Right atrium auricular region (tissue), 2 donors: ENCODE measurements at places on chromosomes 16 and 17. TPM values are rescaled to one million over a fixed set of nuclear protein-coding genes. Genes with fewer than 3 reads are reported as not detected.

- no peaks in the 10 kb centered on the region for H3K36me3 ChIP-seq
- DNase-seq = no peak
- peaks cover 8% of the 10 kb centered on the region for H3K4me1 ChIP-seq
- no peak overlapping the region for H3K27ac ChIP-seq
- no peak overlapping the region for H3K4me3 ChIP-seq
These were observed 40.7 kb downstream of the TMEM186 start for GRCh38 chr16:8756755-8757154.

The SLC7A5 gene
- 5.8 TPM for total RNA-seq

The SNX20 gene
- total RNA-seq = 0.89 TPM

DNA sequence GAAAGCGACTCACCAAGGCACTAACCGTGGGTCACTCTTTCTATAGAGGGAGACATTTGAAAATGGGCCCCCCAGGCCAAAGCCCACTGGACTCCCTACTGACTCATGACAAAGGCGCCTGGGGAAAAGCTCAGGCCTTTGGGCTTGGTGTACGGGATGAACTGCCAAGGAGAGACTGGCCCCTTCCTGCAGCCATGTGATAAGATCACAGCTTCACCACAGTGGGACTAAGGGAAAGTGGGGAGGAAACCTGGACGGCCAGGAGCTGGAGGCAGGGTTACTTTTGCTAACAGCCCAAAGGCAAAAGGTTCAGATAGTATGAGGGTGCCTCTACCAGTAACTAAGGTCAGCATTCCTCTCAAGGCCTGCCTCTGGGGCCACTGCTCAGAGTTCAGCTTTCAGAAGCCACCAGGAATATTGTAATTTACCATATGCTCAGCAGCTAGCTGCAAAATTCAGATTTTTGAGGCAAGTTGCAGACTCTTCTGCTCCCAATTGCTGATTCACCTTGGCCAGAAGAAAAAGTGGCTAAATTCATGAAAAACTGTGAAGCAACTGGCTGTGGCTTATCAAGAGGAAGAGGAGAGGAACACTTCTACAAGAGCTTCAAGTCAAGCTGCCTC lies 37.1 kb upstream of the SLC25A19 start:
- peak overlapping the region; percentile 34 for H3K27ac ChIP-seq
- H3K36me3 ChIP-seq = peaks cover 17% of the 10 kb centered on the region

DNA sequence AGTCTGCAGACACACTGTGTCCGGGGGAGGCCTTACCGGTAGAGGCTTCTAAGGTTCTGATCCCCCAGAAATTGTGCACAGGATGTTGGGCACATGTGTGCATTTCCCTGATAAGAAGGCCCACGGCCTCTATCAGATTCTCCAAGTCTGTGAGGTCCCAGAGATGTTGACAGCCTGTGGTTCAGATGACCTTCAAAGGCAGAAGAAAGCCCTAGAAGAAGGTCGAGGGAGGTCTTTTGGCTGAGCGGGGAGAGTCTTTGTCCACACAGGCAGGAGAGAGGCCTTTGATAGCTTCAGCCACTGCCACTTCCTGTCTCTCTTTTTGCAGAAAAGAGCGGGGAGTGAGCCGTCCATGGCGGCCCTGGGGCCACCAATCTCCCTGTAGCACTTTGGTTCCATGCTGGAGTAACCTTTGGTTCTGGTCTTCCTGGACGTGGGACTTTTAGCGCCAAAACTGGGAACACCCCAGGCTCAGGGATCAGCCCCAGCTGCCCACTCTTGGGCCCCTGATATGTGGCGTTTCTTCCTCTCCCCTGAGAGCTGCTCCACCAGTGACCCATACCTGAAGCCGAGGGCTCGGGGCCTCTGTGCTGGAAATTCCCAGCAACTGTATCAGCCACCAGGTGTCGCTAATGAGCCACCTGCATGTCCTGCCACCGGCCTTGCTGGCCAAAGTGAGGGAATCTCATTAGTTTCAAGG lies 28.1 kb upstream of the LGALS9 start:
- peak; percentile 82 for DNase-seq
- no peaks in the 10 kb centered on the region for H3K27me3 ChIP-seq
- H3K4me1 ChIP-seq = no peaks in the 10 kb centered on the region
- no peak overlapping the region for H3K4me3 ChIP-seq
- no peak overlapping the region for H3K27ac ChIP-seq
- H3K36me3 ChIP-seq = peaks cover 45% of the 10 kb centered on the region

DNA sequence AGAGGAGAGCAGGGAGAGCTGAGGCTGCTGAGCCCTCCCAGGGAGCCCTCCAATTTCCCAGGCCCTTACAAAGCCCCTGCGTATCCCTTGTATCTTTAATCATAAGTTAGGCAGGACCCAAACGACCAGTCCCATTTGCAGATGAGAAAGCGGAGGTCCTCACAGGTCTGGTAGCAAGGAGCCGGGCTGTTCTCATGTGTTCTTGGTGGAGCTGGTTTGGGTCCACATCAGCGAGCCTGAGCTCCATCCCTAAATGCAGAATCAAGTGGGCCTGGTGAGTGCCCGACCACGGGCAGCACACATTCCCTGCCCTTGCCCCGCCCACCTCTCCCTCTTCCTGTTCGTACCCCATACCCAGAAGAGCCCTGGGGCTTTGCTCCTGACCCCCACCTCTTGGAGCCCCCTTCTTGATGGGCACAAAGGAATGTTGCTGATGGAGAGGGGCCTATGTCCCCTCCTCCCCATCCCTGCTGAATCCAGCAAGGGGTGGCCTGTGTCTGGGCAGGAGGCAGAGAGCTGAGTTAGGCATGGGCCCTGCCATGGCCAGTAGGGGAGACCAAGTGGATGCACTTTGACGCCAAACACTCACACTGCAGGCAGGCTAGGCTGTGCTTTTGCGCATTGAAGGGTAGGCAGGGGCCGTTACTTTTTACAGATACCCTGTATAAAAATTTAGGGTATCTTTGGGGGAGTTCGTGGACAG lies 18.3 kb upstream of the ADCY7 start:
- H3K4me1 ChIP-seq = no peaks in the 10 kb centered on the region
- DNase-seq = peak; percentile 57

GRCh38 chr17:77459018-77459755 lies 318.4 kb downstream of the SEC14L1 start:
- H3K27ac ChIP-seq = no peak overlapping the region
- H3K36me3 ChIP-seq = no peaks in the 10 kb centered on the region
- H3K4me1 ChIP-seq = peaks cover 73% of the 10 kb centered on the region

The CLDN7 gene
- not detected for total RNA-seq

The KRTAP4-3 gene
- not detected for total RNA-seq

GRCh38 chr16:20242568-20243255 lies 84.6 kb downstream of the GP2 start:
- no peak overlapping the region for H3K4me3 ChIP-seq
- H3K4me1 ChIP-seq = no peaks in the 10 kb centered on the region
- no peak overlapping the region for H3K27ac ChIP-seq
- no peaks in the 10 kb centered on the region for H3K36me3 ChIP-seq
- DNase-seq = no peak
